ENCODE measurements at places on chromosomes 1 and 21.
A peak's percentile ranks its signal among the peaks of the same experiment; 100 is the strongest.

GRCh38 chr21:46202592-46203202, 18.4 kb upstream of the SPATC1L start:
- no peak for DNase-seq

DNA sequence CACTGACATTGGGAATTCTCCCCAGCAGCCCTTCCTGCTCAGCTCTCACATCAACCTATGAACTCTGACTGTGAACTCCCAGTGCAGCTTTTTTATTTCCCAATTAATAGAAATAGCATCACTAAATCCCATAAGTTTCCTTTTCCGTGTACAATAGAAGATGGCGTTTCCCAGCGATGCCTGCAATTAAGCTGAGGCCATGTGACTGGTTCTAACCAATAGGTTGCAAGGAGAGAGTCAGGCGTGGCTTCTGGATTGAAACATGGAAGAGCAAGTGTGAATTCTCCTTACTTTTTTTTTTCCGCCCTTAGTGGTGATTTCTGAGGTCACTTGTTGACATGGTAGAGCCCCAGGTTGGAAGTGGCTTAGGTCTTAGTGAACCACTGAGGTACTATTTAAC, 59.0 kb upstream of the IGSF5 start:
- no peak for DNase-seq

- no peak for DNase-seq
Observed at GRCh38 chr1:45677751-45678245, 8.5 kb downstream of the GPBP1L1 start.

DNA sequence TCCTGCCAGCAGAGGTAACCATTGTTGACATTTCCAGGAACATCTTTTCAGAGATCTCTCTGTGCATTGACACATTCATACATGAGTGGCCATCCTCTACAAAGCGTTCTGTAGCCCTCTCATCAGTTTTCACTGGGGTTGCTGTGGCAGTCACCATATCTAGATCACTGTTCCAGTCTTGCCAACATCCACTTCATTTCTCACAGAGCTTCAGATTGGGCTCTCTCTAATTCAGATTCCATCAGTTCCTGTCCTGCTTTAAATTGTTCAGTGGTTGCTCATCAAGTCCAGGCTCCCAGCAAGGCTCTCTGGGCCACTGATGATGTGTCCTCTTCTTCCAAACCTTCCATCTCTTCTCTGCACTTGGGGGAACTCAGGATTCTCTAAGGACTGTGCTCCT, 173.7 kb downstream of the KCNJ6 start:
- peak; percentile 5 for DNase-seq

DNA sequence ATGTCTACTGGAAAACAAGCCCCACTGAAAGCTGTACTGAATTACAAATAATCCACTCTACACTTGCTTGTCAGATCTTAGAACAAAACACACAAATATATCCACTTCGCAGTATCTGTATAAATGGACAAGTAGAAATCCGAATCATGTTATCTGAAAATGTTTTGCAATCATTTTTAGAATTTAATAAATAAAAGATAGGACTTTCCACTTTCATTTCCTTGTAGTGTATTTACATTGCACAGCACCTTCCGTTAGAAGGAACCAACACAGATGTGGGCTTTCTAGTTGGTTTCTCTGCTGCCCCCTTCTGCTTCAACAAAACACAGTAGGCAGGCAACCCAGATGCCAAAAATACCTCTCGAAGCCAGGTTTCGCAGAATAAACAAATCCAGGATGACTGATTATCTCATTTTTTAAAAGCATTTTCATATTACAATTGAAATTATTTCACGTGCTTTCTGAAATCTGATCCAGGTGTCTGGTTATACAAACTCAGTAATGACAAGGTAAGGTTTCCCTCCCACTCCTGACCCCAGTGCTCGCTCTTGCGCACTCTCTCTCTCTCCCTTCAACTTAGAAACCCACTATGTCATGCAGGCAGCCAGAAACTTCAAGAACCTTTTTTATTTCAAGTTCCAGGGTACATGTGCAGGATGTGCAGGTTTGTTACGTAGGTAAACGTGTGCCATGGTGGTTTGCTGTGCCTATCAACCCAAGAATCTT, 389.9 kb downstream of the SMYD3 start:
- peak; percentile 63 for DNase-seq

GRCh38 chr1:168613691-168614231, 37.4 kb downstream of the XCL1 start:
- peak; percentile 18 for DNase-seq
